ENCODE measurements at places on chromosomes 13 and 19.
A peak's percentile ranks its signal among the peaks of the same experiment; 100 is the strongest.

GRCh38 chr19:36436531-36436930 is 18.1 kb upstream of the ZFP82 start:
- DNase-seq = no peak

GRCh38 chr19:11881151-11881800 is 6.3 kb upstream of the ZNF69 start:
- DNase-seq = no peak

- no peak for DNase-seq
These were observed 55.6 kb upstream of the PEG3 start for GRCh38 chr19:56896095-56896494.

GRCh38 chr13:25335856-25336255 is 34.4 kb downstream of the NUP58 start:
- no peak for DNase-seq

- DNase-seq = peak; percentile 85
These were observed at the start of gene BRD4 for GRCh38 chr19:15332311-15332996. Gene BRD4 (minus strand): TSS chr19:15332539. CDS start chr19:15273099, 59,440 bp downstream.

GRCh38 chr13:33132644-33133440 is 116.6 kb downstream of the KL start:
- no peak for DNase-seq

- DNase-seq = no peak
These were observed 5.3 kb downstream of the SHD start for GRCh38 chr19:4284176-4284958.

DNA sequence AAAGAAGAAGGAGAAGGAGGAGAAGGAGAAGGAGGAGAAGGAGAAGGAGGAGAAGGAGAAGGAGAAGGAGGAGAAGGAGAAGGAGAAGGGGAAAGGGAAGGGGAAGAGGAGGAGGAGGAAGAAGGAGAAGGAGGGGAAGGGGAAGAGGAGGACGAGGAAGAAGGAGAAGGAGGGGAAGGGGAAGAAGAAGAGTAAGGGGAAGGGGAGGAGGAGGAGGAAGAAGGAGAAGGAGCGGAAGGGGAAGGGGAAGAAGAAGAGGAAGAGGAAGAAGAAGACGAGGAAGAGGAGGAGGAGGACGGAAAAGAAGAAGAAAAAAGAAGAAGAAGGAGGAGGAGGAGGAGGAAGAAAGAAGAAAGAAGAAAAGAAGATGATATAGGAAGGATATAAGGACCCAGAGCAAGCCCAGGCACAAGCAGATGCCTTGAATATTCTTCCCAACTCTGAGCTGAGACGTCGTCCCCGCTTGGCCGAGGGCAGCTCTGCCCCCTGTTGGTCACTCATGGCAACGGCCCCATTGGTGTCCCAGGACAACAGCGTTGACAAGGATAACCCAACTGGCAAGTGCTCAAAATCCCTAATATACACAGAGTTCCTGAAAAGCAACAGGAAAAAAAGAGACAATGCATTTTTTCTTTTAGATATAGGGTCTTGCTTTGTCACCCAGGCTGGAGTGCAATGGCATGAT is 30.6 kb upstream of the IGSF23 start:
- no peak for DNase-seq

GRCh38 chr19:33206261-33207039 is 12.3 kb downstream of the LRP3 start:
- no peak for DNase-seq

- no peak for DNase-seq
These were observed 22.4 kb upstream of the RNASEH2B start for GRCh38 chr13:50887151-50887550.

- DNase-seq = peak; percentile 39
These were observed 3.1 kb downstream of the NDUFA3 start for GRCh38 chr19:54105796-54106195.

DNA sequence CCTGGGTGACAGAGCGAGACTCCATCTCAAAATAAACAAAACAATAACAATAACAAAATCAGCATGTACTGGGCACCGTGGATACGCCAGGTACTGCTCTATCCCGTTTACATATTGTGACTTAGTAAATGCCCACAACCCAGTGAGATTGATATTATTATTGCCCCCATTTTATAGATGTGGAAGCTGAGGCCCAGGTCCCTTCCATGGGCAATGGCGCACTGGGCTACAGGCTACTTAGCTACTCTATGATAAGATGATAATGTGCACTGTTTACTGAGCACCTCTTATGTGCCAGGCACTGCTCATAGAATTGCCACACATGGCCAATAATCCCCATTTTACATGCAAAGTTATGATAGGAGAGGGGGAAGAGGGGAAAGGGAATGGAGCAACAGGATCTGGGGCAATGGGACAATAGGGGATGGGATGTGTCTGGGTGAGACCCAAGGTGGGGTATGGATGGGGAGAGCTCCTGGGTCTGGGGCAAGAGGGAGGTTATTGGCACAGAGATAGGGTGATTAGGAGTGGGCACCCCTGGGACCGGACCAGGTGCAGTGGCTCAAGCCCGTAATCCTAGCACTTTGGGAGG is 5.4 kb downstream of the KCNN4 start:
- no peak for DNase-seq

- no peak for DNase-seq
These were observed 47.4 kb downstream of the SMAD9 start for GRCh38 chr13:36872621-36873020.

- no peak for DNase-seq
These were observed 1.2 kb downstream of the RCBTB2 start for GRCh38 chr13:48531416-48532255.

GRCh38 chr19:13404236-13404635 is 102.0 kb downstream of the CACNA1A start:
- no peak for DNase-seq

All from sigmoid colon (tissue), 7 donors.